ENCODE measurements at places on chromosomes 5 and 9. TPM values are rescaled to one million over a fixed set of nuclear protein-coding genes. Genes with fewer than 3 reads are reported as not detected.

- no peak overlapping the region for H3K4me3 ChIP-seq
- H3K36me3 ChIP-seq, result no peaks in the 10 kb centered on the region
- peak; percentile 66 for DNase-seq
- H3K4me1 ChIP-seq, result no peaks in the 10 kb centered on the region
- no peak overlapping the region for H3K27ac ChIP-seq
Observed at GRCh38 chr9:87678650-87679355, 47.1 kb upstream of the CTSL start.

- no peaks in the 10 kb centered on the region for H3K27me3 ChIP-seq
- no peaks in the 10 kb centered on the region for H3K4me1 ChIP-seq
- DNase-seq, result no peak
- no peak overlapping the region for H3K27ac ChIP-seq
Observed at GRCh38 chr9:125295657-125296056, 34.0 kb downstream of the GAPVD1 start.

AGTPBP1 gene
- 3.6 TPM for polyA plus RNA-seq

GRCh38 chr9:135714242-135715055 is 12.5 kb downstream of the KCNT1 start:
- H3K4me1 ChIP-seq, result no peaks in the 10 kb centered on the region
- no peak overlapping the region for H3K27ac ChIP-seq
- peaks cover 17% of the 10 kb centered on the region for H3K27me3 ChIP-seq
- H3K4me3 ChIP-seq, result no peak overlapping the region
- no peaks in the 10 kb centered on the region for H3K36me3 ChIP-seq
- DNase-seq, result peak; percentile 38

FGF1 gene
- 0.27 TPM for polyA plus RNA-seq

SEMA4D gene
- 0.67 TPM for polyA plus RNA-seq

- no peak for DNase-seq
- H3K36me3 ChIP-seq, result no peaks in the 10 kb centered on the region
- no peak overlapping the region for H3K27ac ChIP-seq
- no peak overlapping the region for H3K4me3 ChIP-seq
- no peaks in the 10 kb centered on the region for H3K27me3 ChIP-seq
Observed at GRCh38 chr5:101271416-101271815, 368.3 kb upstream of the ST8SIA4 start.

- no peaks in the 10 kb centered on the region for H3K27me3 ChIP-seq
- DNase-seq, result no peak
- no peaks in the 10 kb centered on the region for H3K4me1 ChIP-seq
Observed at GRCh38 chr9:93587284-93587650, 10.9 kb downstream of the PHF2 start.

GRCh38 chr9:113164536-113165300 is 13.9 kb downstream of the SLC31A2 start:
- H3K4me3 ChIP-seq, result no peak overlapping the region
- DNase-seq, result no peak
- H3K4me1 ChIP-seq, result no peaks in the 10 kb centered on the region
- no peak overlapping the region for H3K27ac ChIP-seq

- H3K36me3 ChIP-seq, result no peaks in the 10 kb centered on the region
- no peak for DNase-seq
- no peak overlapping the region for H3K27ac ChIP-seq
- no peaks in the 10 kb centered on the region for H3K4me1 ChIP-seq
- H3K27me3 ChIP-seq, result no peaks in the 10 kb centered on the region
Observed at GRCh38 chr5:127561254-127561653, 43.8 kb downstream of the PRRC1 start.

DNA sequence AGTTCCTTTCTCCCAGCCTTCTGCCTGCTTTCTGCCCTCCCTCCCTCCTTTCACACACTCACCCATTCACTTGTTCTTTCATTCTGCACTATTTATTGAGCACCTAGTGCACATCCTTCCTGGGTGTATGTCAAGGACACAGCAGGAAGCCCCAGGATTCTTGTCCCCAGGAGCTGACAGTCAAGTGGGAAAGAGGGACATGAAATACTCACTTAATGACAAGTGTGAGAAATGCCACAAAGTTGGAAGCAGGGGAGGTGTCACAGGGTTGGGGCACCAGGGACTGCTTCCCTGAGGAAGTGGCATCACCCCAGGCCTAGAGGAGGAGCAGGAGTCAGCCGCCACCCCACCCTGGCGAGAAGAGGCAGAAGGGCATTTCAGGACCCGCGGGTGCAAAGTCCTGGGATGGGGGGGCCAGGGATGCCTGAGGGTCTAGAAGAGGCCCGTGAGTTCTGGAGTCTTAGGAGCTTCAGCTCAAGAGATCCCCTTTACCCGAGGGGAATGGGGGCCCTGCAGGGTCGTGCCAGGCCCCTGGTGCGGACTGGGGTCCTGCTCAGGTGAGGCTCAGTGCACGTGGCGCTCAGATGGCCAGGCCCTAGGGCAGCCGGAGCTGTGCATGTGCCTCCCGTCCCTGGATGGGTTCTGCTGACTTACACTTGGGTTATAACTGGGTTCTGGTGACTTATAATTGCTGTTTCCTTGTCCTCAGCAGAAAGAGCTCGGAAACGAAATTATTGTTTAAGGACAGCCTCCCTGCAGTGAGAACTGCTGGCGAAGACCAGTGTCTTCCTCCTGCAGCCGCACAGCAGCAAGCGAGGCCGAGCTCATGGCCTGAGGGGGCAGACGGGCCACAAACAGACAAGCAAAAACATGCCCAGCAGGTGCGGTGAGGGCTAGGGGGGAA is 16.9 kb upstream of the LAMC3 start:
- no peaks in the 10 kb centered on the region for H3K27me3 ChIP-seq
- H3K4me3 ChIP-seq, result no peak overlapping the region
- no peak for DNase-seq
- no peaks in the 10 kb centered on the region for H3K4me1 ChIP-seq

VLDLR gene
- 2.4 TPM for polyA plus RNA-seq

CAVIN4 gene
- not detected for polyA plus RNA-seq

GRCh38 chr5:33008751-33009418 is 297.8 kb downstream of the NPR3 start:
- no peak for DNase-seq
- H3K27me3 ChIP-seq, result no peaks in the 10 kb centered on the region
- H3K4me3 ChIP-seq, result no peak overlapping the region
- H3K27ac ChIP-seq, result no peak overlapping the region
- no peaks in the 10 kb centered on the region for H3K4me1 ChIP-seq

GRCh38 chr9:88007291-88007650 is 32.9 kb upstream of the CDK20 start:
- H3K4me3 ChIP-seq, result no peak overlapping the region
- H3K27ac ChIP-seq, result no peak overlapping the region
- no peaks in the 10 kb centered on the region for H3K27me3 ChIP-seq

AUH gene
- polyA plus RNA-seq, result 16.9 TPM

GRCh38 chr5:91787718-91788117 is 404.6 kb upstream of the ARRDC3 start:
- H3K36me3 ChIP-seq, result no peaks in the 10 kb centered on the region
- DNase-seq, result no peak
- H3K27me3 ChIP-seq, result no peaks in the 10 kb centered on the region

FOXD4 gene
- 0.39 TPM for polyA plus RNA-seq

DNA sequence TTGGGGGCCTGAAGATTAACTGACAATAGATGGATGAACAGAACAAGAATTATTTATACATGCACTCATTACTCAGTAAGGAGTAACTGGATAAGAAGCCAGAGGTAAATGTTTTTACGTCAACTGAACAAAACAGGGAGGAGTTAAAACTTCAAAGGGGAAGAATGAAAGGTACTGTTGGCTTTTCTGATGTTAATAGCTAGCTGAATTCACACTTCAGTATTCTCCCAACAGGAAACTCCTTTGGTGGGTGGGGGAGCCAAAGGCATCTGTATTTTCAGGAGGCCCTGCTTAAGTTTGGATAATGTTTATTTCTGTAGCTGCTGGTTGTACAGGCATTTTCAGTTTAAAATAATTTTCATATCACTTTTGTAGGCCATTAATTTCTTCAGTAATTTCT is 23.2 kb upstream of the RFK start:
- no peaks in the 10 kb centered on the region for H3K4me1 ChIP-seq
- no peak overlapping the region for H3K4me3 ChIP-seq
- no peaks in the 10 kb centered on the region for H3K36me3 ChIP-seq
- H3K27me3 ChIP-seq, result no peaks in the 10 kb centered on the region

GPR150 gene
- not detected for polyA plus RNA-seq

CDKN2B-AS1 gene
- 8.7 TPM for polyA plus RNA-seq

PCDHGB4 gene
- polyA plus RNA-seq, result 0.75 TPM

DNA sequence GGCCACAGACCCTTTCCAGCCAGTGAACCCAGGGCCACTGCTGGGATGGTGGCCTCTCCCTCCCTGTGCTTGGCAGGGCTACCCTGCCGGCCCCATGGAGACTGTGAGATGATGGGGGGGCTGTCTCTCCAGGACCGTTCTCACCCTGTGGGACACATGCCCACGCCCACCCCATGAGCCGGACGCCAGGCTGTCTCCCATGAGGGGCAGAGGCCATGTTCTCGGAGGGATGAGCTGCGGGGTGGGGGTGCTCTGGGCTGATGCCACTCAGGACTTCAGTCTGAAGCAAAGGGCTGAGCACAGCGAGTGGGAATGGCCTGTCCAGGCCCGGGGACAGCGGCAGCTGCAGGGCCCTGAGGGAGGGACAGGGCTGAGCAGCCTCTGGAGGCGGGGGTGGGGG is 88.9 kb downstream of the KCNT1 start:
- no peaks in the 10 kb centered on the region for H3K36me3 ChIP-seq
- no peaks in the 10 kb centered on the region for H3K27me3 ChIP-seq
- H3K4me3 ChIP-seq, result no peak overlapping the region
- DNase-seq, result no peak

STK32A gene
- 0.43 TPM for polyA plus RNA-seq

GRCh38 chr9:23324511-23324910 is 501.5 kb downstream of the ELAVL2 start:
- no peaks in the 10 kb centered on the region for H3K4me1 ChIP-seq
- no peaks in the 10 kb centered on the region for H3K36me3 ChIP-seq
- no peaks in the 10 kb centered on the region for H3K27me3 ChIP-seq
- no peak overlapping the region for H3K4me3 ChIP-seq
- no peak for DNase-seq

GRCh38 chr5:159507661-159508060 is 177.4 kb upstream of the IL12B start:
- H3K27ac ChIP-seq, result no peak overlapping the region
- H3K27me3 ChIP-seq, result no peaks in the 10 kb centered on the region
- no peak overlapping the region for H3K4me3 ChIP-seq
- DNase-seq, result no peak
- H3K4me1 ChIP-seq, result peaks cover 5% of the 10 kb centered on the region

DNA sequence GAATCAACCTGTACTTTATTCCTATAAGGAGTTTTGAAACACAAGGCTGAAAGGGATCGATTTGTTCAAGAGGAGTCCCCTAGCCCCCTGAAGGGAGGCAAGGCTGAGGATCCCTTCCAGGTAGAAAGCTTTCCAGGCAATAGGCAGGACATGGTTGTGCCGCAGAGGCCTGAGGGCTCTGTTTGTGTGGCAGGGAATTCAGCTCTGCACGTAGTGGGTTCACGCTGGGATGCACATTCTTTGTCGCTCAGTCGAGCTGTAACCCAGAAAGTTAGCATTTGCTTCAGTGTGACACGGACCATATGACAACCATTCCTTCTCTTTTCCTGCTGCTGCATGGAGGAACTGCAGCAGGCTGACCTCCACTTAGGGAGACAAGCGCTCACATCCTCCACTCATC is 65.6 kb upstream of the TRIO start:
- no peaks in the 10 kb centered on the region for H3K36me3 ChIP-seq
- H3K27me3 ChIP-seq, result no peaks in the 10 kb centered on the region
- no peak for DNase-seq
- no peak overlapping the region for H3K4me3 ChIP-seq
- H3K27ac ChIP-seq, result no peak overlapping the region

DNA sequence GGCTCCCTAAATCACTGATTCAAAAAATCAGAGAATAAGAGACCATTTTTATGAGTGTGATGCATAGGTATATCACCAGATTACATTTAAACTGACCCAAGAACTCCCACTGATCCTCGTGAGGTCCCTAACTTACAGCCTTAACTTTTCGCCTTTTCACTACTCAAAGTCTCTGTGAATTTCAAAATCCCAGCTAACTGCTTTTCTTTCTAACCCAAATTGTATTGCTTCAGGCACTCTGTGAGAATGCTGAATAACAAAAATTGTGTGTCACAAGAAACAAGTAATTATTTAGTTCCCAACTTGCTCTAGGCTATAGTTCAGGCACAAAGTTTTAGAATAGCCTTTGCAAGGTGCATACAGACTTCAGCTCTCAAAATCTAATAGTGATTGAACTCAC is 368.6 kb downstream of the CHSY3 start:
- no peaks in the 10 kb centered on the region for H3K4me1 ChIP-seq
- DNase-seq, result no peak
- no peaks in the 10 kb centered on the region for H3K36me3 ChIP-seq
- H3K27me3 ChIP-seq, result no peaks in the 10 kb centered on the region
- H3K27ac ChIP-seq, result no peak overlapping the region

DNA sequence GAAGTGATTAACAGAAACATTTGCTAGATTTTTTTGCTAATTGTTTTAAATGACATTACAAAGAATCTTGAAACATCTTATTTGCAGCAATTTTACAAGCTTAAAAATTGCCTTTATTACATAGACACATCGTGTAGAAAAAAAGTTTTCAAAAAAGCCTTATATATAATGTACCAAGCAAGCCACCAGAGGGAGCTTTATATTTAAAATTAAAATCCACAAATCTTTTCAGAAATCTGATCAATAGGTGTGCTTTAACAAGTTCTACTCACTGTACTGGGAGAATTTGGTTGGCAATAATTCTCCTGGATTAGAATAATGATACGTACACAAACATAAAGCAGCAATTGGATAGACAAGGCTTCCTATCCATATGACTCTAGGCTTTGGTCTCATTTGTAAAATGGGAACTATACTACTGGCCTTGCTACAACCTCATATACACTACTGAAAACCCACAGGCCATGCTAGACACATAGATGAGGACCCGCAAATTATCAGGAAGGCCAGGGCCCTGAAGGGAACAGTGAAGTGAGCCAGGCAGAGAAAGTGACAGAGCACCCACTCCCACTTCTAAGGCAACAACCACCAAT is 4.8 kb downstream of the PSMB7 start:
- peaks cover 8% of the 10 kb centered on the region for H3K36me3 ChIP-seq
- no peak overlapping the region for H3K27ac ChIP-seq
- DNase-seq, result no peak
- H3K4me1 ChIP-seq, result no peaks in the 10 kb centered on the region
- H3K4me3 ChIP-seq, result no peak overlapping the region

GRCh38 chr5:17819783-17820182 is 185.5 kb downstream of the TAF11L14 start:
- no peaks in the 10 kb centered on the region for H3K27me3 ChIP-seq
- H3K4me3 ChIP-seq, result no peak overlapping the region
- H3K4me1 ChIP-seq, result no peaks in the 10 kb centered on the region

WDR38 gene
- not detected for polyA plus RNA-seq

DNA sequence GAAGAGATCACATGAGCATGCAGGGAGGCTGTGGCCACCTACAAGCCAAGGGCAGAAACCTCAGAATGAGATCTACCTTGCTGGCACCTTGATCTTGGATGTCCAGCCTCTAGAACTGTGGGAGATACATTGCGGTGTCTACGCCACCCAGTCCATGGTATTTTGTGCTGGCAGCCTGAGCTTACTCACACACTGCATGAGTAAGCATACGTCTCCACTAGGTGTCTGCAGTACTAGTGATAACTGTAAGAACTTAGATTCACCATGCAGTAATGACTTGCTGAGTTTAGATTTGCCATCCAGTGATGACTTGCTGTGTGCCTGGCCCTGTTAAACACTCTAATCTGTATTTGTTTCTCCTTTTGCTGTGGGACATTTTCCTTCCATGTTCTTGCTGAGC is 417.7 kb downstream of the GADD45G start:
- DNase-seq, result no peak
- no peaks in the 10 kb centered on the region for H3K4me1 ChIP-seq
- no peaks in the 10 kb centered on the region for H3K36me3 ChIP-seq
- H3K27me3 ChIP-seq, result no peaks in the 10 kb centered on the region
- no peak overlapping the region for H3K4me3 ChIP-seq
